Activated CD4-positive, alpha-beta T cell treated with anti-CD3 and anti-CD28 coated beads, Interleukin-2, amount 10 ng/mL, durations not matched to agents 24 days and 14 days (primary cell): ENCODE measurements at places on chromosomes 16 and 17.

DNA sequence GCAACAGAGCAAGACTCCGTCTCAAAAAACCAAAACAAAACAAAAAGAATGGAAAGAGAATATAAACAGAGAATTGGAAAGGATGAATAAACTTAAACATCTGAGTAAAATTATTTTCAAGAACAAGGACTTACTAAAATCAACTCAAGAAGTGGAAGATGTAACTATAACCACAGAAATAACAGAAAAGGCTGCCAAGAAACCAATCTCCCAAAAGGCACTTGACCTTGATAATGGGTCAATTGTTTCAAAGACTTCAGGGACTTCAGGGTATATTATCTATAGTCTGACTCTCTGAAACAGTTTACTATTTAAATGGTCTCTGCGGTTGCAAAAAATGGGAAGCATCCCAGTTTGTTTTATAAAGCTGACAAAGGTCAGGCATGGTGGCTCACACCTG, 35.1 kb downstream of the VPS53 start:
- DNase-seq: no peak

DNA sequence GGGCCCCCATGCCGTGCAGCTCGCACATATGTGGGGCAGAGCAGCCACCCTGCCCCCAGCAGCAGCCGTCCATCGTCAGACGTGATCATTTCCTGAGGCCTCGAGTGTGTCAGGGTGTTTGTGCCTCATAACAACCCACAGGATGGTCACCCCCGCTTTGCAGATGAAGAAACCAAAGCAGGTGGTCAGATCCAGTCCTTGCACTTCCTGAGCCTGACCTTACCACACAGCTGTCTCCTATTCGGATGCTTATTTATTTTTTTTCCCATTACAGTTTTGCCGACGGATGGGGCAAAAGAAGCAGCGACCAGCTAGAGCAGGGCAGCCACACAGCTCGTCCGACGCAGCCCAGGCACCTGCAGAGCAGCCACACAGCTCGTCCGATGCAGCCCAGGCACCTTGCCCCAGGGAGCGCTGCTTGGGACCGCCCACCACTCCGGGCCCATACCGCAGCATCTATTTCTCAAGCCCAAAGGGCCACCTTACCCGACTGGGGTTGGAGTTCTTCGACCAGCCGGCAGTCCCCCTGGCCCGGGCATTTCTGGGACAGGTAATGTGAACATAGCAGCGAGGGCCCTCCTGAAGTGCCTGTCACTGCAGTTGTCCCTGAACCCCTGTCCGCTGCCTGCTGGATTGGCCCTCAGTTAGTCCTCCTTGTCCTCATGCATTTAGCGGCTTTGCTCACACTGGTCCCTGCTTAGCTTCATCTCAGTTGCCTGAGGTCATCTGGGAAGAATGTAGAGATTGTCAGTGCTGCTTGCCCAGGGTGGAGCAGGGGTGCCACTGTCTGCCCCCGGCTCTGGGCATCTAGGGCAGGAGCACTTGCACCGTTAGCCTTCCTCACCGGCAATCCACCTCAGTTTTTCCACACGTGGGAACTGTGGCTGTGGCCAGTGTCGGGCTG, 1.4 kb downstream of the MPG start:
- DNase-seq: no peak

GRCh38 chr17:70102531-70102930, 27.5 kb downstream of the KCNJ16 start:
- DNase-seq: no peak

DNA sequence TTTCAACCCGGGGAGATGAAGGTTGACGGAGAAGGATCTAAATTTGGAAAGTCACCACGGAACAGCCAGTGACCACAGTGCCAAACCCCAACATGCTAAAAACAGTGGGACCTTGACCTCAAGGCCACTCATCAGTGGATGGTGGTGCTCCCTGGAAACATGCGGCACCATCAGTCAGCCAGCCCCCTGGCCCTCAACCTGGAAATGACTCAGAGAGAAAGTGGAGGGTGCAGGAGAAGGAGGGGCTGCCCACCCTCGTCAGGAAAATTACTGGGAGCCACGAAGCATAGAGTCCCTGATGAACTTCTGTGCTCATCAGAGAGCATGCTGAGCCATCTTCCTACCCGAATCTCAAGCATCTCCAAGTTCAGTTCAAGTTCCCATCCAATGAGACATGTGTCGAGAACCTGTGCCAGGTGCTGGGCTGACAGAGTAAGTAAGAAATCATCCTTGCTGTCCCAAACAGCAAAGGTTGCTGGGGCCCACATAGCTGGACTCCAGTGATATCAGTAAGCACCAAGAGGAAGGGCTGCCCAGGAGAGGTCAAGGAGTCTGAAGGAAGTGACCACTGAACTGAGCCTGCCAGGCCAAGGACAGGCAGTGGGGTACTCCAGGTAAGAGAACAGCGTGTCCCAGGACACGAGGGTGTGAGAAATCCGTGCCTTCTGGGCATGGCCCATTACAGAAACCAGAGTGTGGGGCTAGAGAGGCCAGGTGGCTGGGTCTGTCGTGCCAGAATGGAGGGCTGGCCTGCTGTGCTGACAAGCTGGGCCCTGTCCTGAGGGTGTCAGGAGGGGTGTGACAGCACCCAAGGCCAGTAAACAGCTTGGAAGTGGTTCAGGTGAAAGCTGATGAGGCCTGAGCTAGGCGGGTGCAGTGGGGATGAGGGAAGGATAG, 5.2 kb downstream of the PECAM1 start:
- peak; percentile 71 for DNase-seq

GRCh38 chr17:3754458-3755334, 31.0 kb downstream of the HASPIN start:
- peak; percentile 85 for DNase-seq

DNA sequence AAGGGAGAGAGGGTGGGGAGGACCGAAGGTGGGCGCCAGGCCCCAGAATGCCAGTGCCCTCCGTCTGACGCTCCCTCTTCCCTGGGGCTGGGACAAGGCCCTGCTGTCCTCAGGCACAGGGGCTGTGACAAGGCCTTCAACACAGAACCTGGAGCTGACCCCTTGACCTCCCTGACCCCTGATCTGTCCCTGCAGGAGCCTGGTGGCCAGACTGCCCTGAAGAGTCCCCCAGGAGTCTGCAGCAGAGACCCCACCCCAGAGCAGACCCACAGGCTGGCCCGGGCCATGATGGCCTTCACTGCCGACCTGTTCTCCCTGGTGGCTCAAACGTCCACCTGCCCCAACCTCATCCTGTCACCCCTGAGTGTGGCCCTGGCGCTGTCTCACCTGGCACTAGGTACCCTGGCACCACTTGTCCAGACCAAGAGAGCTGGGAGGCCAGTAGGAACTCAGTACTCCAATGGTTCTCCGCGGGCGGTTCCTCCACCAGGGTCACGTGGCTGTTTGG, 2.9 kb downstream of the SERPINF2 start:
- DNase-seq: no peak

- DNase-seq: no peak
These were observed 10.6 kb downstream of the TAOK2 start for GRCh38 chr16:29984137-29984763.

DNA sequence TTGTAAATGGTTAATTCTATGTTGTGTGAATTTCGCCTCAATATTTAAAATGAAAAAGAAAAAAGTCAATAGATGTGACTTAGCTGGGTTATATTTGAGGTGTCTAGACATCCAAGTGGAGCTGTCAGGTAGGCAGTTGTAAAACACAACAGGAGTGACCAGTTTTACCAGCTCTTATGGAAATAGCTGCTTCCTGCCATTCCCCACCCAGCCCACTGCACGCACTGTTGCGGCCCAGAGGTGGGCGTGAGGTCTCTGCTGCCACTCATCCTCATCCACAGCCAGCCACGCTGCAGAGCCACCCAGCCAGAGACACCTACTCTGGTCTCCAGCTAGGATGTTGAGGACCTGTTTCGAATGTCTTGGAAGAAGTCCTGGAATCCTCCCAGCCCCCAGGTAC, 3.4 kb upstream of the CARD14 start:
- DNase-seq: no peak
